ENCODE measurements at places on chromosomes 12 and 14.

DNA sequence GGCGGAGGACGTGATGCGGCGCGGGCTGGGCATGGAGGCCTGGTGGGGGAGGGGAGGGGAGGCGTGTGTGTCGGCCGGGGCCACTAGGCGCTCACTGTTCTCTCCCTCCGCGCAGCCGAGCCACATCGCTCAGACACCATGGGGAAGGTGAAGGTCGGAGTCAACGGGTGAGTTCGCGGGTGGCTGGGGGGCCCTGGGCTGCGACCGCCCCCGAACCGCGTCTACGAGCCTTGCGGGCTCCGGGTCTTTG lies 303 bp downstream of the GAPDH start:
- DNase-seq = no peak

- DNase-seq = no peak
Measured at GRCh38 chr14:21941885-21942284, 268.3 kb upstream of the OR4E1 start.

GRCh38 chr12:111971800-111972199 lies 41.2 kb downstream of the TMEM116 start:
- no peak for DNase-seq

DNA sequence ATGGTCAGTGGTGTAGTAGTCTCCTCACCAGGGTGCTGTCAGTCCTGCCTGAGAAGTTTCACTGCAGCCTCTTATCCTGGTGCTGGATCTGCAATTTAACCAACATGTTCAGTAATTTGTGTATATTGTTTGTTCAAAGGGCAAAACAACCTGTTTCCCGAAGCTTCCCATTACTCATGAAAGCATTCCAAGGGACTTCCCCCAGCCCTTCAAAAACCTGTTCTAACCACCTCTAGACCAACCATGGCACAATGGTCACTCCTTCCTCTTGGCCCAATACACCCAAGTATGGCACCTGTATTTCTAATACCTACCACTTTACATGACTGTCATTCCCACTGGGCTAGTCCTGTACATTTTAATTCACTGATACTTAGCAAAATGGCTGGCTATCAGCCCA lies 12.1 kb downstream of the CKAP4 start:
- DNase-seq = no peak

- DNase-seq = no peak
Measured at GRCh38 chr12:95870897-95871296, 12.1 kb downstream of the SNRPF start.

- peak; percentile 46 for DNase-seq
Measured at GRCh38 chr12:43776498-43776897, 17.7 kb downstream of the IRAK4 start.

GRCh38 chr12:28552251-28552970 lies 362.2 kb downstream of the CCDC91 start:
- no peak for DNase-seq

- peak; percentile 64 for DNase-seq
Measured at GRCh38 chr14:94593749-94594431, 12.7 kb downstream of the SERPINA5 start.

- DNase-seq = no peak
Measured at GRCh38 chr12:89507015-89507824, 17.4 kb downstream of the GALNT4 start.

DNA sequence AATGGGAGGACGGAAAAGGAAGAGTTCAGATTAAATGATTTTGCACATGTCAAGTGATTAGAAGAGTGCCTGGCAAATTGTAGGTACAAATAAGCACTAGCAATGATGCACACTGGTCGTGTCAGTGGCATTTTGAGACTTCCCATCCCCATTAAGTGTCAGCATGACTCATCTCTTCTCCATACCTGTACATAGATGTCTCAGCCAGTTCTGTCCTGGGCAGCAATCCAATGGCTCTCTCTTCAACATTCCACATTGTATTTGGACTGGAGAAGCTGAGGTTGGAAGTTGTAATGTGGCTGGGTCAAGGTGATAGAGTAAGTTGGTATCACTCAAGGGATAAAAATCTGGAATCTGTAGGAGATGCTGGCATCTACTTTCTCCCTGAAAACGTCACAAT lies 742.7 kb downstream of the VRK1 start:
- DNase-seq = no peak

- no peak for DNase-seq
Measured at GRCh38 chr12:49133014-49133413, 1.8 kb upstream of the TUBA1B start.

GRCh38 chr12:32369202-32369601 lies 30.2 kb upstream of the FGD4 start:
- DNase-seq = no peak

GRCh38 chr14:96204151-96205058 lies at the start of gene BDKRB2:
TSS of gene BDKRB2 (plus strand) at chr14:96204839. CDS start at chr14:96237108, 32,269 bp downstream.
- peak; percentile 93 for DNase-seq

DNA sequence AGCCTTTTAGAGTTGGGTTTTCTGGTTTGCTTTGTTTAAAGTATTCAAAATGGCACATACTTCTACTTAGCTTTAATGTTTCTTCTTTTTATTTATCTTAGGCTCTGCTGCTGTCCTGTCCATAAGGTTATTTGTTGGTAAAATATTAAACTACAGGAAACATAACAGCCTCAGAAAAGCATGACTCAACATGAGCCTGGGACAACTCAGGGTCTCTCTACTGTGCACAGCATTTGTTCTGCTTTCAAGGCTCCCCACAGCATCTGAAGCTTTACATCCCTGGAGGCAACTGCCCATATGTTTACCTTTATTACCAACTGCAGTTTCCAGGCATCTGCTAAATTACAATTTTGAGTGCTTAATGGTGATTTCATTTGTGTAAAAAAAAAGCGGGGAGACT lies 954.2 kb upstream of the FBXO33 start:
- DNase-seq = no peak

GRCh38 chr12:26297396-26298070 lies 102.2 kb downstream of the SSPN start:
- DNase-seq = no peak
